ENCODE measurements at places on chromosomes 3 and 15.

DNA sequence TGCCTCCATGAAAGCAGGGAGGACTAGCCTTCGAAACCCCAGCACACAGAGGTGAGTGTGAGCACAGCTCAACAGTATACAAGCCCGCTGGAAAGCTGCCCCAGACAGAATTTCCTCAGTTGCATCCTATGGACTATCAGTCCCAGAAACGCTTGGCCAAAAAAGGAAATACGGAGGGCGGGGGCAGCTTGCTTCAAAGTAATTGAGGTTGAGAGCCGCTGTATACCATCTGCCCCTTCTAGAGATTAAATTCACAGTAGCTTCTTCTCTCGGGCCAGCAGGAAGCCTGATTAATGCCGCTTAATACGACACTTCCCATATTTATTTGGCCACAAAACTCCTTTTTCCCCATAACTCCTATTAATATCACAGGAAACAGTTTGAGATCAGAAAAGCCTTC lies 88.7 kb downstream of the LIPC start:
- no peak for DNase-seq

DNA sequence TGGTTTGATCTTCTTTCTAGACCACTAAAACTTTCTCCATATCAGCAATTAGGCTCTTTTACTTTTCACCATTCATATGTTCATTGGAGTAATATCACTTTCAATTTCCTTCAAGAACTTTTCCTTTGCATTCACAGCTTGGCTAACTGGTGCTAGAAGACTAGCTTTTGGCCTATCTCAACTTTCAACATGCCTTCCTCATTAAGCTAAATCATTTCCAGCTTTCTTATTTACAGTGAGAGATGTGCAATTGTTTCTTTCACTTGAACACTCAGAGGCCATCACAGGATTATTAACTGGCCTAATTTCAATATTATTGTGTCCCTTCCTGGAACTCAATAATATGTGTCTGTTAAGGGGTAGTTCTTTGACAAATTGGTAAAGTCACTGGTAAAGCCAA lies 42.8 kb upstream of the PLOD2 start:
- no peak for DNase-seq

GRCh38 chr3:83003917-83004316 lies 1242.5 kb upstream of the GBE1 start:
- DNase-seq: peak; percentile 26

- DNase-seq: peak; percentile 8
These were observed 44.4 kb downstream of the PCOLCE2 start for GRCh38 chr3:142844339-142844977.

GRCh38 chr3:27729748-27730611 lies 7.9 kb upstream of the EOMES start:
- DNase-seq: no peak

DNA sequence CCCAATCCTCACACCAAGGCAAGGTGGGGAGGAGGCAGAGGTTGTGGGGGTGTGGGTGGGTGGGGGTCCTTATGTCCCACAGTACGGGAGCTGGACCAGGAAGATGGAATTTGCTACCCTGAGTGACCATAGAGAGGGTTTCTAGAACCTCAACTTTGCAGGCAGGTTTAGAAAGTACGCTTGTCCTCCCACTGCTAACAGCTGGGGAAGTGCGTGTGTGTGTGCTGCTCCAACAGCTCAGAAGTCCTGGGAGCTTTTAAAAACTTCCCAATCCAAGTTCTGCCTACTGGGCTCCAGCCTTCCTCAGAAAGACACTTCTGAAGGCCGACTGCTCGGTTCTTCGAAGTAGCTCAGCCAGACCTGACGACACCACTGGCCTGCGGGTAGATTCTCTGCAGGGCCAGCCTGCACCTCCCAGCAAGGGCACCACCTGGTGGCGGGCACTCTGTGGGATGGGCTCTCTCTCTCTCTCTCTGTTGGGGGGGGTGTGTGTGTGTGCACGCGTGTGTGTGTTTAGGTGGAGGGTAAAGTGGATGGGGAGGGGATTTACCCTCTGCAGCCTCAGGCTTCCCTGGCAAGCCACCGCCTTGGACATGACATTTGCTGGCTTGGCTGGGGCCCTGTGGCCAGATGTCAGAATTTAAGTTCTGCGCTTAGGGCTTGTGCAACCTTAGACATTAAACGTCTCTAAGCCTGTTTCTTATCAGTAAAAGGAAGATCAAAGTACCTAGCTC lies 15.6 kb downstream of the TMEM158 start:
- peak; percentile 15 for DNase-seq

- no peak for DNase-seq
These were observed 68.8 kb upstream of the ALDH1A3 start for GRCh38 chr15:100810831-100811230.

GRCh38 chr3:197454014-197454413 lies 101.8 kb downstream of the BDH1 start:
- DNase-seq: peak; percentile 9

- no peak for DNase-seq
These were observed 69.9 kb downstream of the WNT5A start for GRCh38 chr3:55417211-55417610.

DNA sequence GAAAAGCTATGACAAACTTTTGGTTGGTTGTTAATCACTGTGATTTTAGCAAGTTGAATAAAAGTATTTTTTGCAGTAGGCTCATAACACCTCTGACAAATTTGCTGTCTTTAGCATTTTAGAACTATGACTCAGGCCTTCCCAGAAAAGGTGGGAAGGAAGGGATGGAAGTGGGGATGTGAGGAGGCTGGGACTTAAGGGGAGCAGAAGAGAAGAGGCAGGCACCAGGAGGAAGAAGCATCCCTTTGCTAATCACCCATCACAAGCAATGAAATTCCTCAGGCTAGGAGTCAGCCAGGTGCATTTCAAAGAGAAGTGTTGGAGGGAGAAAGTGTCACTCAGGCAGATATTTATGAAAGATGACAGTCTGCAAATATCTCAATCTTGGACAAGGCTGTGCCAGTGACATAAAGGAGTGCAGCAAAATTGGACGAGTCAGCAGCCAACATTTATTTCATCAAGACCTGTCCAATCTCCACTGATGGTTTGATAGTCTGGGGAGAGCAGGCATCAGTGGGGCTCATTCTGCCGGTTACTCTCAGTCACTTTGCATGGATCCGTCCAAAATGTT lies 337.3 kb upstream of the ARRDC4 start:
- no peak for DNase-seq

- DNase-seq: no peak
These were observed 120.3 kb downstream of the ARRDC4 start for GRCh38 chr15:98080791-98081190.

- peak; percentile 52 for DNase-seq
These were observed 413.7 kb upstream of the TBL1XR1 start for GRCh38 chr3:177610686-177611633.

DNA sequence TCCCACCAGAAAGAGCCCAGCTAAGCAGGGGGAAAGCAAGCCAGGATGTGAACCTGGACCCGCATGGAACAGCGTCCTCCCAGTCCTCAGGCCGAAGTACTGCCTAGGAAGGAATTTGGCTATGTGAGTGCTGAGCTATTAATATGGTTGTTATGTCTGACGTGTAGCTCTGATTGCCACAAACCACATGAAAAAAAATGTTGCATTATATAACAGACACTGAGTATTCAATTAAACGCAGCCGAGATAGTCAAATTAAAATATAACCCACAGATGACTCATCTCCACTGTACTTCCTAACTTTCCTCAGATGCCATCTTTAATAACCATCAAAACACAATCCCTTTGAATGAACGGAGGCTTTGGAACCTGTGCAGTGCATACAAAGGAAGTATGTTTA lies 111.1 kb downstream of the GABRB3 start:
- DNase-seq: no peak

- no peak for DNase-seq
These were observed 4.2 kb upstream of the CHL1 start for GRCh38 chr3:192215-192929.

GRCh38 chr3:142656575-142656974 lies 60.4 kb downstream of the PLS1 start:
- no peak for DNase-seq

DNA sequence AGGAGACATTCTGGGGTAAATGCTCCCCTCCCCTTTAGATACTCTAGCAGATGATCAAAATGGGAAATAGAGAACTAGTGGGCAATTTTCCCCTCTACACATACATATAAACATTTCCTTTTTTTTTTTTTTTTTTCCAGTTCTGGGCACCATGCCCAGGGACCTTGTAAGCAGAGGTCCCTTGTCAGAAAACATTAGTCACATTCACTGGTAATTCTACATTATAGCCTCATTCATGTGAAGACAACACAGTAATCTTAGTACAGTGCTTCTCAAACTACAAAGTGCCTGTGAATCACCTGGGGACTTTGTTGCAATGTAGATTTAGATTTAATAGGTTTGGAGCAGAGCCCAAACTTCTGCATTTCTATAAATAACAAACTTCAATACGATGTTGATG lies 60.1 kb upstream of the ACTC1 start:
- DNase-seq: no peak

- peak; percentile 85 for DNase-seq
These were observed 58.6 kb upstream of the SLITRK3 start for GRCh38 chr3:165254812-165255211.

DNA sequence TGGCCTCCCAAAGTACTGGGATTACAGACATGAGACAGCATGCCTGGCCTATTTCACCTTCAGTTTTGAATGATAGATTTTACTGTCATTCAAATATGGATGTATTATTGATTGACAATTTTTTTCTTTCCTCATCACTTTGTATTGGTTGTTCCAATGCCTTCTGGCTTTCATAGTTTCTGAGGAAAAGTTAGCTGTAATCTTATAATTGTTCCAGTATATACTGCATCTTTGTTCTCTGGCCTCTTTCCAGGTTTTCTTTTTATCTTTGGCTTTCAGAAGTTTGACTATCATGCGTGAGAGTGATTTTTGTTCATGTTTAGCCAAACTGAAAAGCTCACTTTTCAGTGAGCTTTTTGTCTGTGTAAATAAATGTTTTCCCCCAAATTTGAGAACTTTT lies 157.1 kb downstream of the RSRC1 start:
- no peak for DNase-seq

DNA sequence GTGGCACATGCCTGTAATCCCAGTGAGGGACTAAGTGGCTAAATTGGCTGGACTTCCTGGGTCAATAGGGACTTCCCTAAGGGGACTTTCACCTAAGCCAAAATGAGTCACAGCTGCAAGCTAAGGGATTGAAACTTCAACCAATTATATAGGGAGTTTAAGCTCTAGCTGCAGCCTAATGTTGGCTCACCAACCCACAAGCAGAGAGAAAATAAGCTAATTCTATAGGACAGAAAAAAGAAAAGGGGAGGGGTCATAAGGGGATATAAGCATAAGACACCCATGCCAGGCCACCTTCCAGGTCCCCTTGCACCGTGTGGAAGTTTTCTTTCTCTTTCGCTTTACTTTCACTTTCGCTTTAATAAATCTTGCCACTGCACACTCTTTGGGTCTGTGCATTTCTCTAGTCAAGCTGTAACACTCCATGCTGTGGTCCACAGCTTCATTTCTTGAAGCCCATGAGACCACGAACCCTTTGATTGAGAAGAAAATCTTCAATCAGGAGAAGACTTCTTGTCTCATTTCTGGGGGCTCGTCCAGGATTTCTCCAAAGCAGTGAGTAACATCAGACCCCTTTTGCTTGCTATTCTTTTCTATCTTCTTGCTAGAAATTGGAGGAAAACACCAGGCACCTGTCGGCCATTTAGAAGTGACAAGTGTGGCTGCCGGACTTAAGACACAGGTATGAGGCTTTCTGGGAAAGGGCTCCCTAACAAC lies 192.3 kb downstream of the IGSF11 start:
- no peak for DNase-seq

GRCh38 chr3:52259448-52259847 lies 13.9 kb downstream of the PPM1M start:
- no peak for DNase-seq

DNA sequence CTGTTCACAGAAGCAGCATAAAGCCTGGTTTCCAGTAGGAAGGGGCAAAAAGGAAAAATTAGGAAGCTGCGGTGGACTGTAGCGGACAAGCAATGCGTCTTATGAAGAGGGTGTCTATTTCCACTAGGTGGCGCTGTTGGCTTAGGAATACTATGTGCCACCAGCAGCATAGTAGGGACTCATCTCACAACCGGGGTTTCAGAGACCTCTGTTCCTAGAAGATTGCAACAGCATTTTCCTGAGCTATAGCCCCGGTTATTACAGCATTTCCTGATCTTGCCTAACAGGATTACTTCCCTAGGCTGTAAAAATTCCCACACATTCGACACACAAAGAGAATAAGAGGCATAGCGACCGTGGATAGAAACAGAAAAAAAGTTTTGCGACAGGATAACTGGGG lies 683.0 kb downstream of the TBL1XR1 start:
- no peak for DNase-seq

DNA sequence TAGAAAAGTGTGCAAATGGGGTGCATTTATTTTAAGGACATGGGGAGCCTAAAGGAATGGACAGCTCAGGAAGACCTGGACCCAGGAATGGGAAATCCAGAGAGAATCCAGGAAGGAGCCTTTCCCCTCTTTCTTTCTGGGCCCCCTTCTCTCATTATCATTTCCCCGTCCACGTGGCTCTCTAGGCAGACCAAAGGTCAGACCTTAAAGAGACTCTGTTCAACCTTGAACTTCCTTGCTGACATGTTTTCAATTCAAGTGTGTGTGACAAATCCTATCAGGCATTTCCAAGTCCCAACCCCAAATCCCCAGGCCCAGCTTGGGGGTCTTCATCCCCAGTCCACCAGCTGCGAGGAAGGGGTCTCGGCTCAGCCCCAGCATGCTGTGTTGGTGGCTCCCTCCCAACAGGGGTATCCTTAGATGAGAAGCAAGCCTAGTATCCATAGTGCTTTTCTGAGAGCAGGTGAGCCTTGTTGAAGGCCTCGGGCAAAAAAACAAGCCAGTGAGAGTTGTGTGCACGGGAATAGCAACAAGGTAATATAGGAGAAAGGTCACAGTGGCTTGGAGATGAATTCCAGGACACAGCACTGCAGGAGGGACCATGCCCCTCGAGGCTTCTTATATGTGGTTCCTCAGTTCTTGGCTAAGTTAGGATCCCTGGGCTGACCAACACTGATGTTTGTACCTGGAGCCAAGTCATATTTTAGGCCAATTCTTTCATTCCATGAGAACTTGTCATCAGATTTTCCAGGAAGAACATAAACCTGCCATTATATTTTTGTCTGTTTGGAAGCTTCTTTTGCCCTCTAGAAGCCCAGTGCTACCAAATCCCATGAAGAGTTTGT lies 130.0 kb downstream of the ASB7 start:
- DNase-seq: no peak

DNA sequence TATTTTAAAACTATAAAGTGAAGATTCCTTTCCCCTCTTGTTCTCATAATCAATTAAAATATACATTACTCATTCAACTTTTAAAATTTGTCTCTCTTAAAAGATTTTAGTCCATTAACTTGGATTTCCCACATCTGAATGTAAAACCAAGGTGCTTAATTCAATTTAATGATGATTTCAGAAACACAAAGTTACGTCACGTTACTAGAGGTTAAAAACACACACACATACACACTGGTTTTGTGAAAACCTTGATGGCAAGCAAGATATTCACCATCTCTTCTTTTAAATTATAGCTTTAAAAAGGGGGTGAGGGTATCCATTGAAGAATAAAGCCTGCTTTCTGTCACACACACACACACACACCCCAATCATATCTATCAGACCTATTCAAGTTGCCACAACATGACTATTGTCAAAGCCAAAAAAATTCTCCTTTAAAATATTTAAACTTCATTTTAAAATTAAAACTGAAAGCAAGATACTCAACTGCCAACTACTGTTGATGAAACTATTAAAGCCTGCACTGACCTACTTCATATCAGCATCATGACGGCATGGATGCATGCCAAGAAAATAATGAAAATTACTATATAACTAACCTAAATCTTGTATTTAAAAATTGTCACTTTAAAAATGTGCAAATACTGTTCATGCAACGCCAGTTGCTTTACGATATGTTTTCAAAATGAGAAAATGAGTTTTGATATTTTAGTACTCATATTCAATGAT lies 2.1 kb downstream of the RFX7 start:
- DNase-seq: no peak

- DNase-seq: no peak
These were observed 21.9 kb upstream of the SSR3 start for GRCh38 chr3:156576651-156577348.

Measured in NCI-H510A treated with DMSO at 0.1 percent for 48 hours (cell line).